Breast epithelium (tissue), 4 donors: ENCODE measurements at places on chromosomes 4 and X.

DNA sequence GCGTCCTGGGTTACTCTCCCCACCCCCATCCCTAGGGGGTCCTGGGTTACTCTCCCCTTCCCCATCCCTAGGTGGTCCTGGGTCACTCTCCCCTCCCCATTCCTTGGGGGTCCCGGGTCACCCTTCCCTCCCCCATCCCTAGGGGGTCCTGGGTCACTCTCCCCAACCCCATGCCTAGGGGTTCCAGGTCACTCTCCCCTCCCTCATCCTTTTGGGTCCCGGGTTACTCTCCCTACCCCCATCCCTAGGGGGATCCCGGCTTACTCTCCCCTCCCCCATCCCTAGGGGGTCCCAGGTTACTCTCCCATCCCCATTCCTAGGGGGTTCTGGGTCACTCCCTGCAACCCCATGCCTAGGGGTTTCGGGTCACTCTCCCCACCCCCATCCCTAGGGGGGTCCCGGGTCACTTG is 1.5 kb downstream of the ASMTL start:
- DNase-seq, result no peak

GRCh38 chr4:159768016-159768415 is 665.1 kb downstream of the RAPGEF2 start:
- DNase-seq, result no peak

DNA sequence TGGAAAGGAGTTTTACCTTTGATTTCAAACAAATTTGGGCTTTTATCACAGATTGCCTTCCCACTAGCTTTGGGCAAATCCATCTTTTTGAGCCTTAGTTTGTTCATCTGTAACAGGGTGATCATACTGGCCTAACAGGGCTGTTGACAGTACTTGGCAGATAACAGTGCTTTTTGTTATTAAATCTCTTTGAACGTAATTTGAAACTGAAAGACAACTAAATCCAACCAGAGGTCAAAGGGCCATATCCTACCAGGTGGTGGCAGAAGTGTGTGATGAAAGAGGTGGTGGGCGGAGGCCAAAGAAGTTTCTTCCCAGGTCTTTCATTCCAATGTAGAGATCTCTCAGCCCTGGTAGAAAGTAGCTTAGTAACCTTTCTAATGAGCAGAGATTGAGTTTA is 35.2 kb upstream of the TADA2B start:
- DNase-seq, result no peak

GRCh38 chr4:108979759-108980158 is 216.9 kb upstream of the ETNPPL start:
- DNase-seq, result no peak

DNA sequence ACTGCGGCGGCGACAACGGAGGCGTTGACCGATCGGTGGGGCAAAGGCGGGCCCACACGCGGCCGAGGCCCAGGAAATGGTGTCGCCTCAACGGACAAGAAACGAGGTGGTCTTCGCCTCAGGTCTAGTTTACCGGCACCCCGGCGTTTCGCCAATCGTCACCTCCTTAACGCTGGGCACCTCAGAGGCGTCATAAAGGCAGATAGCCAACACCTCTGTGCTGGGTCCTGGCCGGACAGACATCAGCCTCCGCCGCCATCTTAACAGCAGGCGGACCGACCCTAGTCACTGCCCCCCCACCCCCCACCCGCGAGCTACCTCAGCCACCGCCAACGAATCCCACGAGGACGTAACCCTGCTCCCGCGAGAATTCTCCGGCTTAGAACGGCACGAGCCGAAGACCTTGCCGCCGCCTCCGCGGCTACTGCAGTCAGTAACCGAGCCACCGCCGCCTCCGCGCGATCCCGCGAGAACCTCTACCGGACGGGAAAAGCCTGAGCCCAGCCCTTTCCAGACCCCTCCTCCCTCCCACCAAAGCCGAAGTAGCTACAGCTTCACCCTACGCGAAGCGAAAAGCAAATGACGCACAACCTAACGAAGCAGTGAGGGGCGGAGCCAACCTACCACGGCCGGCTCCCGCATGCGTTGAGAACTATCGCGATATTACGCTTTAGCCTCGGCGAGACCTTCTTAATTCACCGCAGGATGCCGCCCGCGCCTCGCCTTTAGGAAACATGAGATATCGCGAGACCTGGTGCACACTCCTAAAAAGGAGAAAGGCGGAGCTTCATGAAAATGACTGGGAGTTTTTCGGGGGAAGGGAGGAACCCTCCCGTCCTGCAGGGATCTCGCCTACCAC is 2.7 kb downstream of the HUWE1 start:
- peak; percentile 95 for DNase-seq
